GM10248 (cell line): ENCODE measurements at places on chromosomes 16 and 17.

GRCh38 chr16:13463619-13464018 lies 456.3 kb upstream of the ERCC4 start:
- DNase-seq = no peak

DNA sequence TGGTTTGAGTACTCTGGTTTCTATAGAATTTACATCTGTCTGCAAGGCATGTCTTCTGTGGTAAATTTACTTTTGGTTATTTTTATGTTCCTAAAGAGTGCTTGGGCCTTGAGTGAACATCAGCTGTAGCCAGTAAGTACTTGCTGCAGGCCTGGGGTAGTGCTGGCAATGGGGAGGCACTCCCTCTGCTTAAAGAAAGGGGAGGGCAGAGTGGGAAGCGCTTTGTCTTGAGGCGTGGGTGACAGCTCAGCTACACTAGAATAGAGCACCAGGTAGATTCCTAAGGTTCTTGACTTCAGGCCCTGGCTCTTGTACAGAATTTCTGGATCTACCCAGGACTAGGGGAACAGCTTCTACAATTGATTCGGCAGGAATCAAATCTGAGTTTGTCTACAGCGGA lies 50.6 kb downstream of the MPHOSPH6 start:
- no peak for DNase-seq

DNA sequence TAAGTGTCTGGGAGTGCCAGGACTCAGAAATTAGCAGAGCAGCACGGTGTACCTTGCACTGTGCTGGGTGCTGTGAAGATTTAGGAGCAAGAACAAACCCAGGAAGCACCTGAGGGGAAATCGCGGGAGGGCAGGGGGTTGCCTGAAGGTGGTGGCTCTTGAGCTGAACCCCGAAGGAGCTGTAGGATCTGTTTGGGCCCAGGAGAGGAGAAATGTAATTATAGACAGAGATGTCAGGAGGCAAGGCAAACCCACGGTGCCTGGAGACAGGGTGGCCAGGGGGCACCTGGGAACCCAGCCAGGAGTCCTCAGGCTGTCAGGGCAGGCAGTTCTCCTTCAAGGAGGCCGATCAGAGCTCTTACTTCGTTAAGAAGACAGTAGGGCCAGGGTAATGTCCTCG lies 109.1 kb downstream of the C16orf78 start:
- DNase-seq = no peak

- no peak for DNase-seq
Observed at GRCh38 chr17:78266231-78266631, 34.8 kb downstream of the TMEM235 start.

DNA sequence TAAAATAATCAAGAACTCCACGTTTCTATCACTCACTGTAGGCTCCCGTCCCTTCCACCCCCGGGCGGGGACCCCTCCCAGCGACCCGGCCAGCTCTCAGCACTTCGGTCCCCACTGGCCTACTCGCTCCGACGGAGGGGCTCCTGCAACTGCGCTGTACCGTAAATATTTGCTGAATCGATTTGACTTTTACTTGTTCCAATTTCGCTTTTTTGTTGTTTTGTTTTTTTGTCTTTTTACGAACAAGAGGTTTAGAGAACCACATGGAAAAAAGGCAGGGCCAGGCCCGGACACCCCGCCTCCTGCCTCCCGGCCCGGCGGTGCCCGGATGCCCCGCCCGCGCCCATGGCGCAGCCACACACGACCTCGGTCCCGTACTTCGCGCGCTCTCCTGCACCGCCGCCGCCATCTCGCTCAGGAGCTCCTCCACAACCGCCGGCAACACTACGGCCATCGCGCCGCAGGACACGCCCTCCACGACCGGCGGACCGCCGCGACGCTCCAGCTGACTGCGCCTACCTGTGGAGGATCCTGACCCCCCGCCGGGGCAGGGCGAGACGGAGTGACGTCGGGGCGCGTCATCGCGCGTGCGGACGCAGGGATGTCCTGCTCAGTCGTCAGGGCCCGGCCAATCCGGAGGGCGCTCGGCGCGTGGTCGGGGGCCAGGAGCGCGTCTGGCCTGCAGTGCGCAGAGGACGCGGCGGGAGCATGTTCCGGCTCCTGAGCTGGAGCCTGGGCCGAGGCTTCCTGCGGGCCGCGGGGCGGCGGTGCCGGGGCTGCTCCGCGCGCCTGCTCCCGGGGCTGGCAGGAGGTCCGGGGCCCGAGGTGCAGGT lies at the start of the genes TTC19 and ZSWIM7:
Gene TTC19 (plus strand): TSS at position 684 of the 833 bp plus-strand sequence. CDS start 25 bp downstream, at position 709.
Gene ZSWIM7 (minus strand): TSS at position 564 of the 833 bp plus-strand sequence. CDS start 110 bp downstream, at position 454.
- peak; percentile 98 for DNase-seq

DNA sequence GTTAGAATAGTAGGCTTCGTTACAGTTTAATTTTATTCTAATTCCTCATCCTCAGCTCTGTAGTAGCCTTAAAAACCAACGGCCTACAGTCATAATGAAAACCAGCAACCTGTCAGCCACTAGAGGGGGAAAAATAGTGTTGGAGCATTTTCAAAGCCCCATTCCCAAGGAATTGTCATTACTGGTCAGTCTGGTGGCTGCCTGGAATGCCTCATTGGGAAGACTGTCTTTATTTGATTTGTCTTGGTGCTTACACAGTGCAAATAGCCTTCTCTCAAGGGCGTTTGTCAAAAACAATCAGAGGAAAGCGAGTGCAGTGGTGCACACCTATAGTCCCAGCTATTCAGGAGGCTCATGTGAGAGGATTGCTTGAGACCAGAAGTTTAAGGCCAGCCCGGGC lies 4.7 kb downstream of the LPCAT2 start:
- no peak for DNase-seq

GRCh38 chr17:74223901-74224300 lies 10.5 kb downstream of the TTYH2 start:
- no peak for DNase-seq

- peak; percentile 89 for DNase-seq
Observed at GRCh38 chr17:75827308-75828075, 16.7 kb downstream of the UNC13D start.

- DNase-seq = no peak
Observed at GRCh38 chr17:50316016-50316587, 29.8 kb upstream of the XYLT2 start.

DNA sequence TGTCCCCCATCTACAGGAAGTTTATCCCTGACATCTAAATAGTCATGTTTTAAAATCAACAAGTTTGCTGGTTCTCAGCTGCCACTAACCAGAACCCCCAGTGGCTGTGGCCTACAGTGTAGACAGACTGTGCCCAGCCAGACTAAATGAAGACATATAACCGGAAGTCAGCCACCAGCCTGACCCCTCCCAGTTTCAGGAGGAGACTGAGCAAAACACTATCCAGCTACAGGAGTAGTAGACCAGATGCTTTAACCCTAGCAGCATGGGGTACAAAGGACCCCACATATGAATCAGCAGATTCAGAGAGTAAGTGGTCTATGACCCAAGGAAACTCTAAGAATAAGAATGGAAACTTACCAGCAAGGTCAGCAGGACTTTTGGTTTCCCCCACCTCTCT lies 83.4 kb downstream of the HIC1 start:
- DNase-seq = peak; percentile 68

GRCh38 chr17:39196241-39196807 lies 1.1 kb downstream of the CACNB1 start:
- DNase-seq = no peak

- no peak for DNase-seq
Observed at GRCh38 chr17:63490329-63490728, 13.5 kb downstream of the ACE start.

DNA sequence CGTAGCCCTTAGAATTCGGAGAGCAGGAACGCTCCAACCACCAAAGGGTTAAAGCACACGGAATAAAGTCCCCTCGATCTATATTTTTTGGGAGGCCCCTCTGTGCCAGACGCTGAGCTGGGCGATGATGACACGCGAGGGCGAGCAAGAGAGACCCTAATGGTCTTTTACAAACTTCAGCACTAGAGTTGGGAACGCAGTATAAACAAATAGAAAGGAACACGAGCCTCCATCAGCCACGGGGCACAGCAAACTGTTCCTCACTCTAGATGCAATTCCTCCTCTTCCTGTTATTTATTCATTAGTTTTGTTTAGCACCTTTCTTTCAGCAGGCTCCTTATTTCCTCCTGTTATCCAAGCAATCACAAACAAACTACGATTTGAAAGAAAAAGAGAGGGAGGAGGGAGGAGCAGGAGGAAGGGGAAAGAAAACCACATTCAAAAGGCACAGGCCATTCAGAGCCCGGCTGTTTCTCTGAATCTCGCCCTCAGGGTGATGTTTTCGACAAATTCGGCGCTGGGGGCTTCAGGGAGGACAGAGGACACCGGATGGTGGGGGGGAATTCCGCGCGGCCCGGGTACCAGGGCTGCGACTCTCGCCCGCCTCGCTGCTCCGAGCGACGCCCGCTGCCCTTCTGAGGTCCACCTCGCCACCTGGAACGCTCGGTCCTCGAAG lies 1.6 kb downstream of the TOX3 start:
- no peak for DNase-seq

DNA sequence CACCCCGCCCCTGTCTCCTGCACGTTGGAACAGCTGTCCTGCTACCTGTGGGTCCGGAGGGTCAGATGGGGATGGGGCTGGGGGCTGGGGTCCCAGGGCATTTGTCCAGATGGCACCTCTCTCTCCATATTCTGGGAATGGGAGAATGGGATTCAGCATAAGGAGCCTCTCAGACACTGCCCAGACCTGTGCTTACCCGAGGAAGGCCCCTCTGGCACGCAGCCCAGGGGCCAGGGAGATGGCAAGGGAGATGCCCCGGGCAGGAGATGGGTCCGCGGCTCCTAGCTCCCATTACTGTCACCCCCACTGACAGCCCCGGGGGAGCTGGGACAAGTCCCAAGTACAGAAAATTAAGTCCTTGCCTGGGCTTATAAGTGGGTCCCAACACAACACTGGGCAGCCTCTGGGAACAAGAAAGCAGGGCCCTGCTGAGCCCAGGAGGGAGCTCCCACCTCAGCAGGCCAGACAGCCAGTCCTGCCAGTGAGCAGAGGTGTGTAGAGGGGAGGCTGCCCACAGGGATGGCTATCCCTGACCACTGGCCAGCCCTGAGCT lies 1.8 kb downstream of the VASN start:
- DNase-seq = no peak

- DNase-seq = no peak
Observed at GRCh38 chr16:65679785-65680184, 557.9 kb upstream of the CDH11 start.

GRCh38 chr16:21702276-21702675 lies 38.5 kb downstream of the OTOA start:
- no peak for DNase-seq

DNA sequence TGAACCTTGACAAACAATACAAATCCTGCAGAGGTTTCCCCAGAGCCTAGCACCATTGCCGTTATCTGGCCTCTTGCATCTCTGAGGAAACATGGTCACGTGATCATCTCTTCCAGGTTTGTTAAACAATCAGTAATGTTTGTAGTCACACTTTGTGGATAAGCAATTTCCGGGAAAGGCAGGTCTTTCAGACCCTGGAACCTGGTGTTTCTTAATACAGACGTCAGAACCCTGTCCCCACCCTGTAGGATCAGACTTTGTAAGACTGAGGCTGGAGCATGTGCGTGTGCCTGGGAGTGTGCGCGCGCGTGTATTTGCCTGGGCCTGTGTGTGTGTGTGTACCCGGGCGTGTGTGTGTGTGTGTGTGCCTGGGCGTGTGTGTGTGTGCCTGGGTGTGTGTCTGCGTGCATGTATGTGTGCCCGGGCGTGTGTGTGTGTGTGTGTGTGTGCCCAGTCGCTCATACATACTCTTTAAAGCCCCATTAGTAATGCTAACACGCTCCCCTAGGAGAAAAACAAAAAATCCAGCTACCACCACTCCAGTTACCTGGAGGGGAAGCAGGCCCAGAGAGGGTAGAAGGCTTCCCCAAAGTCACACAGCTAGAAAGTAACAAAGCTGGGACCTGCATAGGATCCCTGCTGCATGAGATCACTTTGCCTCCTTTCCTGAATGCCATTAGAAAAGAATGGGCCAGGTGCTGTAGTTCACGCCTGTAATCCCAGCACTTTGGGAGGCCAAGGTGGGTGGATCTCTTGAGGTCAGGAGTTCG lies 5.3 kb downstream of the CTNS start:
- DNase-seq = no peak

- no peak for DNase-seq
Observed at GRCh38 chr16:4686497-4687210, 6.7 kb upstream of the NUDT16L1 start.

DNA sequence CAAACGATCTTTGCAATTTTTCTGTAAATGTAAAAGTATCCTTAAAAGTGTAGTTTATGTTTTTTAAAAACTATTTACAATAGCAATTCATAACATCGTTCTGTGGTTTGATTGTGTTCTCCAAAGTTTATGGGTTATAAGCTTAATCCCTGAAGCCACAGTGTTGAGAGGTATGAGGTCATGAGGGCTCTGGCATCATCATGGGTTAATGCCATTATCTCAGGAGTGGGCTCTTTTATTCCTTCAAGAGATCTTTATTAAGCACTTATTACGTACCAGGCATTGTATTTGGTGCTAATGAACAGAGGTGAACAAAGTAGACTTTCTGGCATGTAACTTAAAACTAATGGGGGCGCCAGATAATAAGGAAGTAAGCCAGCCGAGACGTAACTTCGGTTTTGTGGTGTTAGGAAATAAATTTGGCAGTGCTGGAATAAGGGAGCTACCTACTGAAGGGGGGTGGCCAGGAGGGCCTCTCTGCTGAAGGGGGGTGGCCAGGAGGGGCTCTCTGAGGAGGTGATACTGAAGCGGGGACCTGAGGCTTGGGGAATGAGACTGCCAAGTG lies 158.1 kb downstream of the VPS53 start:
- DNase-seq = no peak

GRCh38 chr17:30922235-30923030 lies 688 bp downstream of the ADAP2 start:
- DNase-seq = peak; percentile 40

GRCh38 chr16:29656688-29657523 lies 6.1 kb upstream of the SPN start:
- DNase-seq = no peak

DNA sequence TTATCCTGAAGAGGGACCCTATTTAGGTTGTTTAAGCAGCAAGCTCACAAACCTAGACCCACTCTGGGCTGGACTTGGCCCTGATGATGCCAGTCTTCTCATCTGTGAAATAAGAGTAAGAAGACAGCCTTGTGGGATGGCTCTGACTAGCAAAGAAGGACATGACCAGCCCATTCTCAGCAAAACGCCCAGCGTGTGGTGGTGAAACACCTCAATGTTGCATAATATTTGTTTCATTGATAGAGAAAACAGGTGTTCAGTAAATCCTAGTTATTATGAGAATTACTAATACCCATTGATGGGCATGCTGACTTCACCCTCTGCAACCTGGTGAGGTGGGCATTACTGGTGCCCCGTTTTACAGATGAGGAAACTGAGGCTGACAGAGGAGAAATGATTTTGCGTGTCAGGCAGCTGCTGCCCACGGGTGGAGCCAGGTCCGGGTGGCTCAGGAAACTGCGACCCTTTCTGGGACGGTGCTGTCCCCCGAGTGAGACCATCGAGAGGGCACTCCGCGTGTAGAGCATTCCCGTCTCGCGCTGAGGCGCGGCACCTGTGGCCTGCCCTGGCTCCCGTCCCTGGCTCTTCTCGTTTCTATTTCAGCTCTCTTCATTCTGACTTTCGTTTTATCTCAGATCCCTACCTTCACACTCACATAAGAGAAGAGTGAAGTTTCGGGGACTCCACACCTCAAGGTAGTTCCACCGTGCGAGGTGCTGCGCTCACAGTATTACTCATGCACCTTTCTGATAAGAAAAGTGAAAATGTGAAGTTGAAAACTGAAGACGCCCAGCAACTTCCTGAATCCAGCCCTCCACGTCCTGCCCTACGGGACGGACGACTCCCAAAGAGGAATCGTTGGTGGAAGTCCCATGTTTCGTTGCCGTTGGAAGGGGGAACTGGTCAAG lies 48.5 kb downstream of the IRF8 start:
- peak; percentile 85 for DNase-seq
